ENCODE measurements at places on chromosomes 16 and 17.

GRCh38 chr16:84952335-84953189 lies 58.8 kb downstream of the ZDHHC7 start:
- peak; percentile 47 for DNase-seq

- no peak for DNase-seq
These were observed 16.4 kb downstream of the ST3GAL2 start for GRCh38 chr16:70422543-70422942.

DNA sequence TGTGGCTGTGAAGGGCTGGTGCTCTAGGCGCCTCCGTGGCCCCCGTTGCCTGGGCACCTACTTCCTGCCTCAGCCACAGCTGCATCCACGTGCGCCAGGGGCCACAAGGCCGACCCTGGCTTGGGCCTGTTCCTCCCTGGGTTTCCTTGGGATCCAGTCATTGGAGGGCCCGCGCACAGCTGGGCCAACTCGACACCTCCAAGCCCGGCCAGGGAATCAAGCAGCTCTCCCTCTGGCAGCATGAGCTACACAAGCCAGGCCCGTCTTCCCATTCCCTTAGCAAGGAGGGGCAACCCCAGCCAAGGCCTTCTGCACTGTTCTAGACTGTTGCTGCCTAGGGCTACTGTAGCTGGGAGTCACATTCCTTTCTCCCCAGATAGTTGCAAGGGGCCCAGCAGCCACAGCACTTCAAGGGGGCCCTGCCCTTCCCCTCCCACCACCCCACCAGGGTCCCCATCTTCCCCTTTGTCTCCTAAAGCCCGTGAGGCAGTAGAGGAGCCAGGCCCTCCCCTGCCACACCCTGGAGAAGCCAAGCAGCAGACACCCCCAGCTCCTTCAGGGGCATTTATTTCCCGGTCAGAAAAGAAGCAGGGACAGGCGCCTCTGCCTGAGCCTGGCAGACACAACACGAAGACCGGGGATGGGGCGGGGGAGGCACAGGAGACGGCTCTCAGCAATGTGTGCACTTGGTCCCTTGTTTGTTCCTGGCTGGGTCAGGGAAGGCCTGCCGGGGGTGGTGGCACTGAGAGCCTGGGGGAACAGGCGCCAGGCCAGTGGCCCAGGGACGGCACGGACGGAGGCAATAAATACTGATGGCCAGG lies 3.8 kb downstream of the ARHGDIA start:
- no peak for DNase-seq

DNA sequence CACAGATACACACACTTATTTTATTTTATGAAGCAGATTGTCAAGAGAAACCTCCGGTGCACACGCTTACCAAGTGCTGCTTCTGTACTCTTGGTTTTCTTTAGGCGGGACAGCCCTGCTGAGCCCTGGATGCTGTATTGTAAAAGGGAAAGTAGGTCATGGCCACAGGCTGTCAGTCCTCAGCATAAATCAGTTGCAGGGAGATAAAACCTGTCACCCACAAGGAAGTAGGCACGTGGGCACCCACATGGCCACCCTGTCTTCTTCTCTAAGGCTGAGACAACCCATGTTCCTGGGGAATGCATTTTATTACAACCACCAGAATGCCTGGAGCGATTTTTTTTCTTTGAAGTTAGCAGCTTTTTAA lies 59.3 kb downstream of the ASIC2 start:
- DNase-seq = no peak

DNA sequence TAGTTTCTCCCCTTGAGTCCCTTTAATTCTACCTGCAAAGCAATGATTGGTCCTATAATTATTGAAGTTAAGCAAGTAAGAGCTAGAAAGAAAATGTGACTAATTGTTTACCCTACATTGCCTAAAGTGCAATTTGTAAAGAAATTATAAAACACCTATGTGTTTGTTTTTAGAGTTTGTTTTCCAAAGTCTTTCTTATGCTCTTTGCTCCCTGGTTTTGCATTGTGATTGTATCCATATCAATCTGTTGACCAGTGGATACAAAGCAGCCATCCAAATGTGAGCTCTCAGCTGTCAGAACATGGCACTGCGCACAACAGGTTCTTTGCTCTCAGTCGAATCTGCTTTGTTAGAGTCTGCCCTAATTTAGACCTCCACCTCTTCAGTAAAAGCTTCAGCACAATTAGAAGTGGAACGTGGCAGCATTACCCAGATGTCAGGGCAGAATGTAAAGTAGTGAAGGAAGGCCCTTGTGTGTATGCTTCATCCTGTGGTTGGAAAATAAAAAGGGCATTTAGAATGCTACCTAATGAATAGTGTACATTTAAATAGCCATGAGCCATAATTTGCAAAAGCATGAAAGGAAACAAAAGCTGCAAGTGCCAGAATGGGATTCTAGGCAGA lies 70.5 kb downstream of the AATF start:
- DNase-seq = no peak

DNA sequence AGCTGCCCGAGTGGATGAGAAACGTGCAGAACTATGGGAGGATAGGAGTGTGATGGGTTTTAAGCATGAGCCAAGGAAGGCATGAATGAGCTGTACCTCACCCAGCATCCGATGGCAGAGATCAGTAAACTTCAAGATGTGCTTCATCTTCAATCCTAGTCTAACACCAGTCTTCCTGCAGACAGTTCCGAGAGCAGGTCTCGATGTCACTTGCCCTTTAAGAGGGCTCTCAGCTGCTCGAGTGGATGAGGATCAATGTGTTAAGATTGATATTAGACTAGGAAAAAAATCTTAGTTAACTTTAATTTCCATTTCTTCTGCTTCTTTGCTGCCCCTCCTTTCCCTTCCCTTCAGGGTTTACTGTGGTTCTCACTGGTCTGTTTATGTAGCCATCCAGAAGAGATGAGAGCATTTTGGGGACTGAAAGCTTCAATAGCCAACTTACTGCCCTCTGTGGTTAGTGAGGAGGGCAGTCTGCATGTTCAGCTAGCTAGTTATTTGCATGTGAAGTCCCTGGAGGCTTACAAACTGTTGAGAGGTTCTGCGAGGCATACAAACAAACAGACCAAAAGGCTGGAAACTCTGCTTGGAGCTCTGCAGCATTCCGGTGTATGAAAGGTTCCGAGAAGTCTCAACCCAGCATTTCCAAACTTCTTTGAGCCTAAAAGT lies 15.3 kb downstream of the KLHL36 start:
- DNase-seq = no peak

- DNase-seq = peak; percentile 60
These were observed 37.0 kb upstream of the CCDC182 start for GRCh38 chr17:57782062-57782490.

GRCh38 chr16:53043986-53044601 lies 8.6 kb downstream of the CHD9NB start:
- DNase-seq = no peak

- DNase-seq = no peak
These were observed 829 bp downstream of the PITPNM3 start for GRCh38 chr17:6555331-6556120.

DNA sequence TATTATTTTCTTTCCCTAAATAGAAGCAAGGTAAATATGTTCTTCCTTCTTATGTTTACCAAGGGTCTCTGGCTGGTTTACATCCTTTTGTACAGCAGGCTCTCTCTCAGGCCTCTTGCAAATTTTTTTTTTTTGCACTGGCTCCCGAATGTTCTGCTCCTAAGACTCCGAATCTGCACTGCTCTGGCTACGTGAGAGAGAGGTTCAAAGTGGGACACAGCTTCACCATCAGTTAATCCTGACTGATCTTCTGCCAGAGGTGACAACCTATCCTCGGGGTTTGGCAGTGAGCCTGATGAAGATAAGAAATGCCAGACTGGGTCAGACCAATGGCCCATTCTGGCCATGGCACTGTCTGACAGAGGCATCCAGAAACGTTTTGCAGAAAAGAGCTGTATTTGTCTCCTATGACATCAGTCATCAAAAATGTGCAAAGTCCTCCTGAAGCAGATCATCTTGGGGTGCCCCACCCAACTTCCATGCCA lies 136.9 kb downstream of the GRIN2A start:
- no peak for DNase-seq

GRCh38 chr17:46742565-46743270 lies 75.8 kb downstream of the WNT3 start:
- no peak for DNase-seq

DNA sequence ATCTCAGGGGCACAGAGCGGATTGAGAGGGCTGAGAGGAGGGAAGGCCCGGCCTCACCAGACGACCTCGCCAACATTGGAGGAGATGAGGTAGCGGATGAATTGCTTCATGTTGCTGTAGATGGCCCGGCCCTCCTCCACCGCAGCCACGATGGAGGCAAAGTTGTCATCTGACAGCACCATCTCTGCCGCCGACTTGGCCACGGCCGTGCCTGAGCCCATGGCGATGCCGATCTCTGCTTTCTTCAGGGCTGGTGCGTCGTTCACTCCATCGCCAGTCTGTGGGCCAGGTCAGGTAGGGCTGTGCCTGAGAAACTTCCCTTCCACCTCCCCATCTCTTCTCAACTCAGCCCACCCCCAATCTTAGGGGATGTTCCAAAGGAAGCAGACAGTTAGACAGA lies 21.1 kb upstream of the P2RX1 start:
- DNase-seq = no peak

- DNase-seq = no peak
These were observed 78.4 kb upstream of the NKD1 start for GRCh38 chr16:50469744-50470321.

DNA sequence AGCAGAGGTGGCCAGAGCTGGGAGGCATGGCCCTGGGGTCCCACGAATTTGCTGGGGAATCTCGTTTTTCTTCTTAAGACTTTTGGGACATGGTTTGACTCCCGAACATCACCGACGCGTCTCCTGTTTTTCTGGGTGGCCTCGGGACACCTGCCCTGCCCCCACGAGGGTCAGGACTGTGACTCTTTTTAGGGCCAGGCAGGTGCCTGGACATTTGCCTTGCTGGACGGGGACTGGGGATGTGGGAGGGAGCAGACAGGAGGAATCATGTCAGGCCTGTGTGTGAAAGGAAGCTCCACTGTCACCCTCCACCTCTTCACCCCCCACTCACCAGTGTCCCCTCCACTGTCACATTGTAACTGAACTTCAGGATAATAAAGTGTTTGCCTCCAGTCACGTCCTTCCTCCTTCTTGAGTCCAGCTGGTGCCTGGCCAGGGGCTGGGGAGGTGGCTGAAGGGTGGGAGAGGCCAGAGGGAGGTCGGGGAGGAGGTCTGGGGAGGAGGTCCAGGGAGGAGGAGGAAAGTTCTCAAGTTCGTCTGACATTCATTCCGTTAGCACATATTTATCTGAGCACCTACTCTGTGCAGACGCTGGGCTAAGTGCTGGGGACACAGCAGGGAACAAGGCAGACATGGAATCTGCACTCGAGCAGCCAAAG lies 2.3 kb downstream of the CSF3 start:
- DNase-seq = no peak

DNA sequence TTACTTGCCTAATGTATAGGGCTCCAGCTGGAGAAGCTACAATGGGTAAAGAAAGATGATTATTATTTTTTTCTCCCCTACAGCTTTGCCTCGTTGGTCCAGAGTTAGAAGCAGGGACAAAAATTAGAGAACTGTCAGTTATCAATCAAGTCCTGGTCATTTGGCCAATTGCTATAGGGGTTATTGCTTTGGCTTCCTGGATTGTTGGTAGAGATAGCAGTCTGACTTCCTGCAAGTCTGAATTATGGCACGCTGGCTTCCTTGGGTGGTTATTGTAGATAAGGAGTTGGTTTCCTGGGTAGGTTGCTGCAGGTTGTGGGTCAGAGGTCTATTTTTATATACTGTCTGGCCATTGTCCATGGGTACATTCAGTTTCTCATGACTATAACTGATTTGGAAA lies 84.7 kb upstream of the ELAC2 start:
- no peak for DNase-seq

GRCh38 chr17:52209507-52209906 lies 51.0 kb upstream of the CA10 start:
- no peak for DNase-seq

DNA sequence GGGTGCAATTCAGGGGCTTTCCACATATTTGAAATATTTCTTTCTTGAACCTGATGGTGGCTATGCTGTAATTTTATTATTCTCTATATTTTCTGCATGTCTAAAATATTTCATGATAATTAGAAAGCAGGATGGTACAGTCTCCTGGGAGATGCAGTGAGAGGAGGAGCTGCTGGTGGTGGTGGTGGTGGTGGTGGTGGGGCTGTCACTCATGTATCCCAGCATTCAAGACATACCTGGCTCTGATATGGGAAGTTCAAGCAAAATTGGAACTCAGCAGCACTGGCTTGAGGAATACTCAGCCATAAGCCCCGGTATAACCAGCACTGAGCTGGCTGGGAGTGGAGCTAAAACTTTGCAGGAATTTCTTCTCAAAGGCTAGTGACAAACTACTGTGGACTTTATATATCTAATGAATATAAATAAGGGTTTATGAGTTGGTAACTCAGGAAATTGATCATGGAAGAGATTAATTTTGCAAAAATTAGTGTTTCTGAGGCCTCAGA lies 200.3 kb downstream of the PRKCB start:
- no peak for DNase-seq

DNA sequence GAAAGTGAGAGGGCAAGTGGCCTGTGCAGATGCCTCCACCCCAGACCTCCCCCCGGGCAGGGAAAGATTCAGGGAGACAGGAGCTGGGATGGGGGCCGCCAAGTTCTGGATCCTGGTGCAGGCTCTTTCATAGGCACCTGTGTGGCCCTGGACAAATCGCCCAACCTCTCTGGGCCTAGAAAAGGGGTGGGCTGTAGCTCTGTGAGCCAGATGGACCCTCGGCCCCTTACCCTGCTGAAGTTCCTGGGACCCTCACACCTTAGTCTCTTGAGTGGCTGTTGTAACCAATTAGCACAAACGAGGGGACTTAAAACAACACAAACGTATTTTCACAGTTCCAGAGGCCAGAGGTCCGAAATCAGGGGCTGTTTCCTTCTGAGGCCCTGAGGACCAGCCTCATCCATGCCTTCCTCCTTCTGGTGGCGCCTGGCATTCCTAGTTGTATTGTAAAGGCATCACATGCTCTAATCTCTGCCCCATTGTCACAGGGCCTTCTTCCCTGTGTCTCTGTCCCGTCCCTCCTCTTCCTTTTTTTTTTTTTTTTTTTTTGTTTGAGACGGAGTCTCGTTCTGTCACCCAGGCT lies 352.6 kb downstream of the SEC14L1 start:
- DNase-seq = no peak

GRCh38 chr17:1779571-1780131 lies 17.8 kb downstream of the SERPINF1 start:
- no peak for DNase-seq

GRCh38 chr16:61435346-61435745 lies 600.9 kb downstream of the CDH8 start:
- no peak for DNase-seq

- DNase-seq = no peak
These were observed 88.2 kb upstream of the CACNG5 start for GRCh38 chr17:66746736-66747135.

Data from NCI-H2171 (cell line).